ENCODE measurements at places on chromosomes 4 and X.

- no peak for DNase-seq
Observed at GRCh38 chr4:108763226-108763593, 357 bp upstream of the ETNPPL start.

DNA sequence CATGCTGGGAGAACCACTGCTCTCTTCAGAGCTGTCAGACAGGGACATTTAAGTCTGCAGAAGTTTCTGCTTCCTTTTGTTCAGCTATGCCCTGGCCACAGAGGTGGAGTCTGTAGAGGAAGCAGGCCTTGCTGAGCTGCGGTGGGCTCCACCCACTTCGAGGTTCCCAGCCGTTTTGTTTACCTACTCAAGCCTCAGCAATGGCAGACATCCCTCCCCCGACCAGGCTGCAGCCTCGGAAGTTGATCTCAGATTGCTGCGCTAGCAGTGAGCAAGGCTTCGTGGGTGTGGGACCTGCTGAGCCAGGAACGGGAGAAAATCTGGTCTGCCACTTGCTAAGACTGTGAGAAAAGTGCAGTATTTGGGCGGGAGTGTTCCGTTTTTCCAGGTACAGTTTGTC, 118.9 kb downstream of the SLC10A6 start:
- no peak for DNase-seq

DNA sequence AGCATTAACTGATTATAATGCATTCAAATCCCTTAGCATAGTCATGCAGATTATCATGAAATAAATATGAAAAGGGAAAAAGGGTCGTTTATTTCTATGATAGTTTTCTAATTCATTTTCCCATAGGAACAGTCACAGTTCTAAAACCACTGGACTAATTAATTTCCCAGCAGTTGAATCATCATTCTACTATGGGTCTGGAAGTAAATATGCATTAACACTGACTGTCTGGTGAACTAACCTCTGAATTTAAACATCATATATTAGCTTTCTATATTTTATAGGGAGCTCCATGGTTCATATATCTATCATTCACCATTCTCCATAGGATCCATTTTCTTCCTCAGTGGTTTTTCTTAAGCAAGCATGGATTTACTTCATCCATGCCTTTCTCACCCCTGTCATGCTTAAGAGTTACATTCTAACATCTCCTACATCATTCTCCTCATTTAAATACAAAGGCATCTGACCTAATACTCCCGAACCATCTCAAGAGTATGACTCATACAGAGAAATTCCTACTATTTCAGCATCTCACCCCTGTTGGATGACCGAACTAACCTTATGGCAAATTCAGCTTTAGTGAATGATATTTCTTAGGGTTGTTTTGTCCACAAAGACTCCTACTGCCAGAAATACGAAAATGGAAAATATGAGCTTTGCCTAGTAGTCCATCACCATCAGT, 198.7 kb upstream of the ADAMTS3 start:
- no peak for DNase-seq

GRCh38 chrX:103398421-103398864, 22.1 kb downstream of the BEX3 start:
- DNase-seq: no peak

DNA sequence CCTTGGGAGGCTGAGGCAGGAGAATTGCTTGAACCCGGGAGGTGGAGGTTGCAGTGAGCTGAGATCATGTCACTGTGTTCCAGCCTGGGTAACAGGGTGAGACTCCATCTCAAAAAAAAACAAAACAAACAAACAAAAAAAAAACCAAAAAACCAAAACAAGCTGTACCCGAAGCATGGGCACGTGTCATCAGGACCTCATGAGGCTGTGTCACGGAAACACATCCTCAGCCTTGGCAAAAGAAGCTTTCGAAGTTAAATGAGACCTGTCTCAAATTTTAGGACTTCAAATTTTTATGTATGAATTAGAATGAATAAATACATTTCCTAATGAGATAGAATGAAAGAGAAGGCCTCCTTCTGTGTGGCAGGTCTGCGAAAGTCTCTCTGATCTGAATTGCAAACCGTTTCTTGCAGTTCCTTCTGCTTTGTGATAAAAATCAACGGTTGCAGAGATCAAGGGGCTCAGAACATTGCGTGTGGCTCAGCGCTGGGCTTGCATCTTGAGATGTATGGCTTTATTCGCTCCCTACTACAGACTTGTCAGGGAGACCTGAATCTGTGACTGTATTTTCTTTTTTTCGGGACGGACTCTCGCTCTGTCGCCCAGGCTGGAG, 19.5 kb upstream of the CRLF2 start:
- DNase-seq: no peak

GRCh38 chrX:8927701-8928100, 106.2 kb downstream of the FAM9B start:
- no peak for DNase-seq

All from NCI-H1417 treated with DMSO at 0.1 percent for 48 hours (cell line).